ENCODE measurements at places on chromosomes 16 and 17.

DNA sequence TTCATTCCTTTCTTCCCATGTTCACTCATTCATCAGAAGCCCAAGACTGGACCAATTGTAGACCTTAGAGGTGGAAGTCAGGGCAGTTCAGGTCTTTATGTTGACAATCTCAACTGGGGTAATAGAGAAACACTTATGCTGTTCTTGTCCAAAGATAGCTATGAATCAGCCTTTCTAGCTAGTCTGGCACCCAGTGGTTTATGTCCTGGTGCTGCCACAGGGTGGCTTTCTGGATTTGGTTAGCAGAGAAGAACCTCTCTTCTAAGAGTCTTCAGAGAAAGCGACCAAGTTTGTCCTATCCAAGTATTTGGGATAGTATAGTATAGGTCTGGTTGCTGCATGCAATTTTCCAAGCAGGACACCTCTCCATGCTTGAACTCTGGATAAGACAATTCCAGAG, 83.3 kb downstream of the NOG start:
- no peak for DNase-seq

GRCh38 chr16:59213952-59214351, 479.8 kb upstream of the GOT2 start:
- no peak for DNase-seq

GRCh38 chr17:34961093-34961911, at the start of the genes CCT6B and ZNF830:
Gene CCT6B (minus strand): TSS chr17:34961460. CDS start chr17:34961393, 67 bp downstream.
Gene ZNF830 (plus strand): TSS chr17:34961540. CDS start chr17:34961567, 27 bp downstream.
- DNase-seq = peak; percentile 85

GRCh38 chr17:6525141-6525540, 31.2 kb downstream of the PITPNM3 start:
- DNase-seq = no peak

DNA sequence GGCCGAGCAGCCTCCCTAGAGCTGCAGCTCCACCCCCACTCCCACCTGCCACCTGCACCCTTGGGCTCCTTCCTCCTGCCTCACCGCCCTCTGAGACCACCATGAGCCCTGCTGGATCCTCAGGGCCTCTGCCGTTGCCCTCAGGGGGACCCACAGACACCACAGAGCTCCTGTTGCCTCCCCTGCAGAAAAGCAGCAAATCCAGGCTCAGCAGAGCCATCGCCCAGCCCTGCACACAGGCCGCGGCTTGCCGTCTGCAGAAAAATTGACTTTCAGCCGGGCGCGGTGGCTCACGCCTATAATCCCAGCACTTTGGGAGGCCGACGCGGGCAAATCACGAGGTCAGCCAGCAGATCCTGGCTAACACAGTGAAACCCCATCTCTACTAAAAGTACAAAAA, 7.0 kb upstream of the PPP1R27 start:
- no peak for DNase-seq

- DNase-seq = no peak
Observed at GRCh38 chr17:61467416-61468262, 15.4 kb downstream of the TBX4 start.

DNA sequence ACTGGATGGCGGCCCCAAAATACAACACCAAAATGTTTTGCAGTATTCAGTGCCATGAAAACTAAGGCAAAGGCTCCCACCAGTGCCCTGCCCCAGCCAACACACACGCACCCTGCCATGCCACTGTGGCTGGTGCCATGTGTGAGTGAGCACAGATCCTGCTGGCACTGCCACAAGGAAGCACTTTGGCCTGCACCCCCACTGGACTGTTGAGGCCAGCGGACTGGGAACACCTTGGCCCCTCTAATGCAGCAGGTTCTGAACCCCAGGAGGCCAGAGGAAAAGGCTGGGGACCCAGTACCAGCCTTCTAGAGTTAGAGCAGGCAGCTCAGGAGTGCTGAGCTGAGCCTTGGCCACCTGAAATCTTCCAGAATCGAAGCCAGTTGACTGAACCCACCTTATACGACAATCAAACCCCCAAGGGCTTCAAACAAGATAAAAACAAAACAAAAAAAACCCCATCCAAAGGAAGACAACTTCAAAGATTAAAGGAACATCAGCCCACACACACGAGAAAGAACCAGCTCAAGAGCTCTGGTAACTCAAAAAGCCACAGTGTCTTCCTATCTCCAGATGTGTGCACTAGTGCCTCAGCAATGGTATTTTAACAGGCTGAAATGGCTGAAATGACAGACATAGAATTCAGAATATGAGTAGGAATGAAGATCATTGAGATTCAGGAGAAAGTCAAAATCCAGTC, 21.5 kb downstream of the NLRP1 start:
- no peak for DNase-seq

DNA sequence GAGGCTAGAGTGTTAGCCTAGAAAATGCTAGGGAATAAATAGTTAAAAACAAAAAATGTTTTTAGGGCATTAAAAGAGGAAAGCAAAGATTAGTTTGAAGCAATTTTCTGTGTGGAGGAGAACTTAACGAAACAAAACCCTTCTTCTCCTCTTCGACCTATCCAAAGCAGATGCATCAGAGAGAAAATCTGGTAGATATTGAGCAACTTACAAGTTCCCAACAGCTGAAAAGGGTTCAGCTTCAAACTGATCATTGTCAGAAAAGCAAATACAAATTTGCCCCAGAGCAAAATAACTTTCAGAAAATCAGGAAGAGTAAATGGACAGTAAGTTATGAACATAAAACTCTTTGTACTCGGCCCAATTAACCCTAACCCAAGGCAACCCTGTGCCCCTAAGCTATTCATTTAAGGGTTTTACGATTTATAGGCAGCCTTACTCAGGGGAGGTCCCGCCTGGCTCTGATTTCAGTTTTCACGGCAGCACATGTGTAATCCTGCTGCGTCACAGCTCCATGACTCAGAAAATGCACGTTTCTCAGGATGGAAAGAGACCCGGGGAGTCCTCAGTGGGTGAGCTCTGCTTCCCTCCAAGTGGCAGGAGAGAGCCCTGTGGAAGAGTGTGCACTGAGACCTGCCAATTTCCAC, 405.7 kb upstream of the SALL1 start:
- DNase-seq = no peak

GRCh38 chr16:119835-120491, 18.5 kb downstream of the NPRL3 start:
- no peak for DNase-seq

DNA sequence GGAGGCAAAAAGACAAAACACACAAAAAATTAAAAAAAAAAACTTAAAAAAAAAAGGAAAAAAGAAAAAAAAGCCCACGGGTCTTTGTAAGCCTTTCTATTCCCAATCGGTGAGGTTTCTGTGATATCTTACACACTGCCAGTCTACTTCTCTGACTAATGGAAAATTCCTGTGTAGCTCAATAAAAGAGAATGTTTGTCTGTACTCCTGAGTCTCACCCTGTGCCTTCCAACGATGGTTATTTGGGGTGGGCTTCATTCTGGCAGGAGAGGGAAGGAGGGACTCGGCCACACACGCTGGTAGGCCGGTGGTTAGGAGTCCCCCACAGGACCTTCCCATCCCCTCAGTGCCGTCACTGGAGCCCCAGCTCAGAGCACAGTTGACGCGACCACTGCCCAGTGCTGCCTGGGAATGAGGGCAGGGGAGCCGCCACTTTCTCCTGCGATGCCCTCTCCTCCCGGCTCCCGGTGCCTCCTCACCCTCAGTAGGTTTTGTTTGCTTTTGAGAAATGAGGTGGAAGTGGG, 68.0 kb downstream of the AMFR start:
- DNase-seq = no peak

DNA sequence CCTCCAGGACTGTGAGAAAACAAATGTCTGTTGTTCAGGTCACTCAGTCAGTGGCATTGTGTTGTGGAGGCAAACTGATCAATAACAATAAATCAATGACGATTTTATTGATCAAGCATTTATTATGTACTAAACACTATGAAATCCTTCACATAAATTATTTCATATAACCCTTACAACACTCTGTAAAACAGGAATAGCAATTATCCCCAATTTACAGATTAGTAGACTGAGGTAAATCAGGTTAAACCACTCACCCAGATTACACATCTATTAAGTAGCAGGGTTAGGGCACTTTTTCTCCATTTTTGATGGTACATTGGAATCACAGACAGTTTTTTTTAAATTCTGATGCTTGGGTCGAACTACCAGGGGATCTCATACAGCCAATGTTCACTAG, 372.8 kb upstream of the MAF start:
- DNase-seq = no peak

- DNase-seq = peak; percentile 62
Observed at GRCh38 chr16:85253084-85253941, 141.0 kb upstream of the CIBAR2 start.

DNA sequence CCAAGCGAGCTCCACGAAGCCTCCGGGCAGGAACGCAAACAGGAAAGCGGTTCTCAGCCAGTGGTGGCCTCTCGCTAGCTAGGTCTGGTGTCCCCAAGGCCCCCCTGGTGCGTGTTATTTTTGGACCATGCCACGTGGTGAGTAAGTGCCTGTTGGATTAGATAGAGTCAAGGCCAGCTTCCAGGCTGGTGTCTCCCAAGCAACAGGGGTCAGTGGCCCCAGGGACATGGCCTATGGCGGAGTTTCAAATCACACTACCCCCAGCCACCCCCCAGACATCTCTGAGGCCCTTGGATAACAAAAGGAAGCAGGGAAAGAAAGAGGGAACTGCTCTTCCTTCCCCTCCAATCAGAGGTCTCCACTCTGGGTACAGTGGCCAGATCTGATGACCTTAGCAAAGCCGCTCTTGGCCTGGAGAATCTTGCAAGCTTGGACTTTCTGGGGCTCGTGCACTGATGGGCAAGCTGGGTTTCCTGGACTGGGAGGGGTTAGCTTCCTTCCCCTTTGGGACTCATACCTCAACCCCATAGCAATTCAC, 58.2 kb downstream of the MAF start:
- no peak for DNase-seq

DNA sequence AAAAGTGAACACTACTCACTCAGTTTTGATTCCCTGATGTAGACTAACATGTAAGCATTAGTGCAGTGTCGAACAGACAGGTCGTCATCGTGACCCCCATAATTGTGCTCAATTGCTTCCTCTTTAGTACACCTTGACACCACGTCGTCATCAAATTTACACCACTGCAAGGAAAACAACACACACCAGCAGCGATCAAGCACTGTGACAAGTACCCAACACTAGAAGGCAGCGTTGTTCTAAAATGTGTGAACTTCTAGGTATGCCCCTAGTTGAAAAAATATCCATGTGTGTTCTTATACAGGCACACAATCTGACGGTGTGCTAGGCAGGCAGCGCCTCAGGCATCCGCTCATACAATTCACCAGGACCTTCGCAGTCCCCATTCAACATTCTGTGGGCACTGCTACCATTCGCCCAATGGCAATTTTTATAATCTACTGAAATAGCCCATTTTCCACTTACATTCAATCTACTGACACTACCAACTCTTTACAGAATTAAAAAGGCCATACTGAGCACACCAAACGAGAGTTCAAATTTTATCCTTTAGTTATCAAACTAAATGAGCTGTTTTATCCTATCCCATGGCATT, 23.1 kb downstream of the LITAFD start:
- DNase-seq = no peak

DNA sequence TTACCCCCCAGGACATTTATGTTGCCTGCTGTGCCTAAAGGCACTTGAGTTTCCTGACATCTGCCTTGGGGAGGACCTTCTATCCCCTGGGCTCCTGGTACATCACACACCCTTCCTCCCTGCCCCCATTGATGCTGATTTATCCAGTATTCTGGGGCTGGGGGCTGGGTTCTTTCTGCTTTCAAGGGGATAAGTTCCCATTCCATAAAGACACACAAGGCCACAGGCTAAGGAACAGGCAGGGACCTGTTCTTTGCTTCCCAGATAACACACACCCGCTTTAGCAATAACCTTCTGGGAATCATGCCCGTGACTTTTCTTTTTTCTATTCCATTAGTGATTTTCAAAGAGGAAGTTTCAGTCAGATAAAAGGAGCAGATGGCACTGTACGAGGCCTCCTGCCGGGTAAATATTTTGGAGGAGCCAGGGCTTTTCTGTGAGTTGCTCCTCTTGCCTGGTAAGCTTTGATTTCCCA, 30.6 kb downstream of the CHD9 start:
- DNase-seq = no peak

- no peak for DNase-seq
Observed at GRCh38 chr17:80725517-80725916, 180.9 kb downstream of the RPTOR start.

GRCh38 chr17:27471321-27472269, 15.3 kb downstream of the KSR1 start:
- DNase-seq = peak; percentile 89

DNA sequence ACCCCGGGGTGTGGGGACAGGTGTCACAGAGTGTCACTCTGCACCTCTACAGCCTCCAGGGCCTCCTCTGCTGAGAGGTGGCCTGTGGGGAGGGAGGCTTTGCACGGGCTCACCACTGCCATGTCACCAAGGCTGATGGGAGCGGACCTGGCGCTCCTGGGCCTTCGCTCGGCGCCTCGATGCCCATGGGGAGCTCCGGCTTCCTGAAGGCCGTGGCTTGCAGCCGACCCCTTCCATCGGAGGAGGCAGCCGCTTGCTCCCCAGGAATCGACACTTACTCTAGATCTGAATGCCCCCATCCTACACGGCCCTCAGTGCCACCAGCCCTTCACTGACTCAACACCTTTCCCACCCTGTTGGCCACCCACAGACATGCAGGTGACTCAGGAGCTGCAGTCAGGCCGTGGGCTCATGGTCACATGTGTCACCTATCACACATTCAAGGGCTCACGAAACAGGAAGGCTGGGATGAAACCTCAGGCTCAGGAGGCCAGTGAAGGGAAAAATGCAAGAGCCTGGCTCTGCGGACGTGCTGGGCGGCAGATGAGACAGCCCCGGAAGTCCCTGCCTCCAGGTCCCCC, 11.9 kb downstream of the LGALS3BP start:
- DNase-seq = no peak

DNA sequence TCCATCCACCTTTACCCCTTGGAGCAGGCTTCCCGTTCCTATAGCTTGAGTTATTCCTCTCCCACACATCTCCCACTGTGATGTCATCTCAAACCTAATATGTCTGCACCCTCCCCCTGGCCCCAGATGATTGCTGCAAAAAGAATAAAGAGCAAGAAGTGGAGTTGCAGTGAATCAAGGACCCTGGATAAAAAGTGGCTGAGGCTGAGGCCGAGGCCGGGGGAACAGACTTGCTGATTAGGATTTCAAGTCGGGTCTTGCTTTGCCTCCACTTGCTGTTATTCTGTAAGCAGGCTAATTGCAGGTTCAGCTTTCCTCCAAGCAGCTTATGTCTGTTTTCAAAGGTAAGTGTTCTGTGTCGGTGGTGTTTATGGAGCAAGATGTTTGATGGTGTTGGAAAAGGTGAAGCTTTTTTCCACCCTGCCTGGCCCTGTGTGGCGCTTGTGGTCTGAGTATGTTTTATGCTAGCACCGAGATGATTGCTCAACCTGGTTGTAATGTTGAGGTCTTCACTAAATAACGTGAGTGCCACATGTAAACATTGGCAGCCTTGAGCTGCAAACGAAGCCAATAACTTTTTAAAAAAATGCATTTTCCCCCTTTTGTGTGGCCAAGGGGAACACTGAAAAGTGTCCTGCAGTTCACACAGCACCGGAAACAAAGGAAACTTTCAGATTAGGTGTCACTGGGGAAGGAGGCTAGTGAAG, 15.4 kb downstream of the HS3ST3B1 start:
- no peak for DNase-seq

GRCh38 chr17:18921912-18922451, 30.0 kb upstream of the SLC5A10 start:
- no peak for DNase-seq
